ENCODE measurements at places on chromosomes 5 and 9. TPM values are rescaled to one million over a fixed set of nuclear protein-coding genes. Genes with fewer than 3 reads are reported as not detected.

DNA sequence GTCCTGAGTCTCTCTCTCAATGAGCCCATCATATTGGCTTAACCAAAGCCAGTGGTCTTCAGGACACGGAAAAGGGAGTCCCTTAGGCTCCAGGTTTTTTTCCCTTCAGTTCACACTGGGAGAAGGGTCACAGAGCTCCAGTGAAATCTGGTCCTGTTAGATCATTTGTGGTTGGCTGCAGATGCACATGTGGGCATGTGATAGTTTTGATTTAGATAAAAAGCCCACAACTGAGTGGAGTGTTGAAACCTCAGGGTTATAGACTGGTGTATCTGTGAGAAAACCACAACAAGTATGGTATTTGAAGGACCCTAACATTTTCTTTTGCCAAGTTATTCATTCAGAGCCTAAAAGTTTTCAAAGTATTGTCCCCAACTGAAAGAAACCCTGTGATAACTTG is 46.7 kb downstream of the PRLR start:
- DNase-seq, result no peak

GRCh38 chr5:157197086-157197485 is 16.4 kb downstream of the ITK start:
- no peak for DNase-seq

GRCh38 chr5:103224894-103225246 is 33.7 kb upstream of the MACIR start:
- no peak for DNase-seq

DNA sequence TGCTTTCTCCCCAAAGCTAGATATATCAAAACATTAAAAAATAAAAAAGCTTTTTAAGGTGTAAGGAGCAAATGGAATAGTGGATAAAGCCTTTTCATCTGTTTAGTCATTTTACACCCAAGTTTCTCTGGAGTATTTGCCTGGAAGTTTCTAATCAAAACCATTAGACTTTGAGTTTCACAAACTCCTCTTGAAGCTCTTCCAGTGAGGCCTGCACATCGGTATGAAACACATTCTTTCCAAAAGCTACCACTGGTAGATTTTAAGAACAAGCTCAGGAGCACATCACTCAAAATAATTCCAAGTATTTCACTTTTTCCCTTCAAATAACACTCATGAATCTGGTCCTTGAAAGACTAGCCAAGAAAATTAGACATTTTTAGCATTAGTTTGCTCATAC is 5.7 kb downstream of the TRIM52 start:
- DNase-seq, result no peak

DNA sequence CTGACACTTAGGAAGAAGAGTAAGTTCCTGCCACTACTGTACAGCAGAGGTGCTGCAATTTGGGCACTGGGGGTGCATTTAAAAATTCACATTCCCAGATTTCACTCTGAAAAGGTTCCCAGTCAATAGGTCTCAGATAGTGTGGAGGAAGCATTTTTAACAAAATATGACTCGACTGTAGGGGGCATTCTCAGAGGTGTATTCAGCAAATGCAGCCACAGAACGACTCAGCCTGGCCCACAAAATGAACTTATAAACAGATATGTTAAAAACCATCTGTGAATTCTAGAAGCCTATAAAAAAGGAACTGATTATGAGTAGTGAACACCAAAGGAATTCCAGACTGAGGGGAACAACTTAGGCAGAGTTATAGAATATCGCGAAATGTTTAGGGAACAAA is 31.1 kb downstream of the MLLT3 start:
- DNase-seq, result no peak

- no peak for DNase-seq
Observed at GRCh38 chr5:149632311-149633251, 51.3 kb downstream of the ARHGEF37 start.

PCDHB8 gene
- 0.08 TPM for total RNA-seq

All from liver (tissue), 10 donors.